ENCODE measurements at places on chromosomes 3 and 15.

DNA sequence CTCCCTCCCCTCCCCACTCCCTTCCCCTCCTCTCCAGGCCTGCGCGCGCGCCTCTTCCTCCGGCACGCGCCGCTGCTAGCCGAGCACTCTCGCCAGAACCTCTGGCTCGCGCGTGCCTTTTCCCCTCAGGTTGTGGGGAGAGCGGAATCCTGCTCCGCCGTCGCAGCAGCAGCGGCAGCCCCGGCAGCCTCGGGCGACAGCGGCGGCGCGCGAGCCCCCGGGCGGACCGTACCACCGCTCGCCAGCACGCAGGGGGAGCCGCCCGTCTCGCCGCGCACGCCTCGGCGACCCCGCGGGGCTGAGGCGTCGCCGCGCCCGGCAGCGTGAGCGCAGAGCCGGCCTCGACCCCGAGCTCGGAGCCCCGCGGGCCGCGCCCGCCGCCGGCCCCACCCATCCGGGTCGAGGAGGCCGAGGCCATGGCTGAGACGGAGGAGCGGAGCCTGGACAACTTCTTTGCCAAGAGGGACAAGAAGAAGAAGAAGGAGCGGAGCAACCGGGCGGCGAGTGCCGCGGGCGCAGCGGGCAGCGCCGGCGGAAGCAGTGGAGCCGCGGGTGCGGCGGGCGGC, at the start of gene CDV3:
TSS of gene CDV3 (plus strand) at position 58 of the 566 bp plus-strand sequence. CDS start at position 417, 359 bp downstream.
- DNase-seq: peak; percentile 62

- no peak for DNase-seq
These were observed 39.0 kb downstream of the CMSS1 start for GRCh38 chr3:99856437-99857220.

DNA sequence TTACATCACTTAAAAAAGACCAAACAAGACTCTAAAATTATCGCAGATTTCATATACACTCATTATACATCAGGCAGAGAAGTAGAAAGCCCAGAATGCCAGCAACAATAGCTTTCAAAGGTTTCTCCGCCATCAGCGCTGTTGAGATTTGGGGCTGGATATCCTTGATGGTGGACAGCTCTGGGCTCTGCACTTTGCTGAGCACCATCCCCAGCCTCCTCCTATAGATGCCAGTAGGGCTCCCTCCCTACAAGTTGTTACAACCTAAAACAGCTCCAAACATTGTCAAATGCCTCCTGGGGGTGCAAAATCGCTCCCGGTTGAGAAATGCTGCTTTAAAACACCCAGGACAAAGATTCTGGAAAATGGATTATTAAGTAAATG, 73.5 kb downstream of the ATP10A start:
- no peak for DNase-seq

GRCh38 chr3:158659454-158660237, 12.8 kb downstream of the LXN start:
- DNase-seq: peak; percentile 37

DNA sequence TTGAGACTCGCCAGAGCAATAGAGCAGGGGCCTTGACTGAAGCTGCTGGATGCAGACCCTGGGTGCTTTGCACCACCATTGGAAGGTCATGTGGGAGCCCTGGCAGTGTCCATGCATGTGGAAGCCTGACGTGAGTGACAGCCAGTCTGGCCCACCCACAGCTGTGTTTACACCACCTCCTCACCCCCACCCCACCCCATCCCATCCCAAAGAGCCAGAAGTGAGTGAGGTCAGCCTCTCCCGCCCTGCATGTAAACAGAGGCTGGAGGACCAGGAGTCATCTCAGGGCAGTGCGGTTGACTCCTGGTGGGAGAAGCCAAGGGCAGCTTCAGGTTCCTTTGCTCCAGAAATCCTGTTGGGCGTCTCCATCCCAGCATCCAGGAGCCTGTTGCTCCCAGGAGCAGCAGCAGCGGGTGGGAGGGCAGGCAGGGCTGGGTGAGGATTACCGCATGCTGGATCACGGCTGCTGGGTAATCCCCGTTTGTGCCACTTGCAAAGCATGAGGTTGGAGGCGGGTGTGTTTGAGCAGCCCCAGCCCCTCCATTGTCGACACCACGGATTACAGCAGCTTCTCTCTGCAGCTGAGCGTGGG, 44.6 kb downstream of the CORO2B start:
- DNase-seq: no peak

- no peak for DNase-seq
These were observed 775 bp downstream of the ARNT2 start for GRCh38 chr15:80404761-80405553.

DNA sequence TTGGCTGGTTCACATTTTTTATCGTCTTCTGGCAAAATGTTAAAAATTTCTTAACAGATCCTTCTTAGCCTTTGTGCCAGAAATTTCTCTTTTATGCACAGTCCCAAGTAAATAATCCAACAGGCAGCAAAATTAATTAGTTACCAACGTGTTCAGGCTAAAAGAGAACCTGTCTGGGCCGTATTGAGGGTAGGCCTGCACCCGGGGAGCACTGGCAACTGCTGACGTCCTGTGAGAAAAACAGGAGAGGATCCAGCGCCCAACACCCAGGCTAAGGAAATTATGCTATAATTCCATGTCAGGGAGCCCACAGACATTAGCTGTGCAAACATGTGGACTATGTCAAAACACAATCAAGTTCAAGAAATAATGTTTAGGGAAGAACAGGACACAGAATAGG, 30.7 kb upstream of the CSTA start:
- DNase-seq: no peak

GRCh38 chr15:81029414-81030300, 28.9 kb downstream of the TLNRD1 start:
- no peak for DNase-seq

Data from GM13977 (cell line).